Activated CD4-positive, CD25-positive, alpha-beta regulatory T cell treated with anti-CD3 and anti-CD28 coated beads, Interleukin-2, amount 50 U/mL, for 24 hours (primary cell): ENCODE measurements at places on chromosomes 11 and 22.

GRCh38 chr11:33263549-33263948, 6.4 kb downstream of the HIPK3 start:
- no peak for ATAC-seq

GRCh38 chr11:17735818-17736578, 1.4 kb downstream of the KCNC1 start:
- ATAC-seq: no peak

DNA sequence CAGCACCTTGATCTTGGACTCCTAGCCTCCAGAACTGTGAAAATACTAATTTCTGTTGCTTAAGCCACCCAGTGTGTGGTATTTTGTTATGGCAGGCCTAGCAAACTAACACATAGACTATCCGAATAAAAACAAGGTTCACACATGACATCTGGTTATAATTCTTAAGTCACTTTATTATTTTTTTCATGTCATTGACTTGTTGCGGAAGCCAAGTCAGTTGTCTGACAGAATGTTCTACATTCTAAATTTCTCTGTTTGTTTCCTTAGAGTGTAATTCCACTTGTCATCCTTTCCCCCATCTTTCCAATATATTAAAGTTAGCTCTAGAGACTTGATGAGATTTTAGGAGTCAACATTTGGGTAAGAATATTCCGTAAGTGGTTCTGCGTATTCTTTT, 40.6 kb downstream of the RAB30 start:
- no peak for ATAC-seq

DNA sequence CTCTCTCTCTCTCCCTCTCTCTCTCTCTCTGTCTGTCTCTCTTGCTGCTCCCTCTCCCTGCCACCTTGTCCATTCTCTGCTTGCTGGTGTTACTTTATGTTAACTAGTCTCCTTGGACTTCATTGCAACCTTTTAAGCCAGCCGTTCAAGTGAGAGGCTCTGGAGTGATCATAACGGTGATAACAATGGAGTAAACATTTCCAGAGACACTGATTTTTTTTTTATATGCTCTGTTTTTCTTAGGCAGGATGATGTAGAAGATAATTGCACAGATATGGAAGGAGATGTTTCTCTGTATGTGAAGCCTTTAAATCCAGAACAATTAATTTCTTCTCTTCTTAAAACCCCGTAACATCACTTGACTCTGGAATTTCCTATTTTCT, 287.7 kb downstream of the TMEM135 start:
- ATAC-seq: no peak

DNA sequence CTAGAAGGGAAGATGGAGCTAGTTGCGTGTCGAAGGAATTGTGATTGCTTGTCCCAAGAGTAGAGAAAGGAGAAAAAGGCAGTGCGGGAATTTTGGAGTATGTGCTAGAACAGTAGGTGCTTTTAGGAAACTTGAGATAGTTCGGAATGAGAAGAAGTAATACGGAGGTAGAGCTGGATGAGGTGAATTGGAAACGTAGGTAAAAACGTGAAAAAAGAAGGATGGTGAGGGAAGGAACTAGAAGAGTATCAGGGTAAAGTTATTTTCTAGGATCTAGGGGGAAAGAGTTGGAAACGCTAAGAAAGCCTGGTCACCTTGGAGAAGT, 1.4 kb downstream of the CEP57 start:
- no peak for ATAC-seq

DNA sequence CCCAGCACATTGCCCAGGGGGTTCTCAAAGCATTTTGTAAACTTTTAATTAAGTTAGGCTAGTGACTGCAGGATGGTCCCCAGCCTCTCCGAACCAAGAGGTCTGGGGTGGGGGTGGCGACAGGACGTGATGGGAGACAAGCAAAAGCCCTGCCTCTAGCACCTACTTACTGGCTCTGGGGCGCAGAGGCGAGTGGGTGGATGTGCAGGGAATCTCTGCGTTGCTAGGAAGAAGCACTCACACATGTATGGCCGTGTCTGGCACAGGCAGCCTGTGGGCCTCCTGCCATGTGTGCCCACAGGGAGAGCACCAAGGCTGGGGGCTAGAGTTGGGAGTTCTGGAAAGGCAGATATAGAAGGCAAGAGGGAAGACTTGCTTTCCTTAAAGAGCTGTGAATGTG, 6.3 kb downstream of the OPCML start:
- no peak for ATAC-seq

DNA sequence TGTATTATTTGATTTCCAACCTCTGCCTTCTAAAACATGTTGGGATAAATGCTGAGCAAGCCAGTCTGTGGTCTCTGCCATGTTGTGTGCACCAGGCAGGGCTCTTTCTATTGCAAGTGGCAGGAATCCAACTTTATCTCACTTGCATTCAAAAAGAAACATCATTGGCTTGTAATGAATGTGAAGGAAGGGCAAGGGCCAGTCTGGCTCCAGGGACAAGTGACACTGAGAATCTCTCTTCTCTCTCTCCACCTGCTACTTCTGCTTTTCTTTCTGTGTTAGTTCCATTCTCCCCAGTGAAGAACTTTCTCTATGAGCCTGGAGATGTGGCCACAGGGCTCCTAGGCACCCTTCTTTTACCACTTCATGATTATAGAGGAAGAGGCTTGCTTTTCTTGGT, 329.9 kb upstream of the NCAM1 start:
- no peak for ATAC-seq

GRCh38 chr22:46245511-46245910, 4.6 kb downstream of the CDPF1 start:
- ATAC-seq: no peak

GRCh38 chr11:111329306-111330204, 31.2 kb downstream of the POU2AF3 start:
- no peak for ATAC-seq

GRCh38 chr11:74409633-74410032, 11.4 kb upstream of the PGM2L1 start:
- ATAC-seq: no peak

DNA sequence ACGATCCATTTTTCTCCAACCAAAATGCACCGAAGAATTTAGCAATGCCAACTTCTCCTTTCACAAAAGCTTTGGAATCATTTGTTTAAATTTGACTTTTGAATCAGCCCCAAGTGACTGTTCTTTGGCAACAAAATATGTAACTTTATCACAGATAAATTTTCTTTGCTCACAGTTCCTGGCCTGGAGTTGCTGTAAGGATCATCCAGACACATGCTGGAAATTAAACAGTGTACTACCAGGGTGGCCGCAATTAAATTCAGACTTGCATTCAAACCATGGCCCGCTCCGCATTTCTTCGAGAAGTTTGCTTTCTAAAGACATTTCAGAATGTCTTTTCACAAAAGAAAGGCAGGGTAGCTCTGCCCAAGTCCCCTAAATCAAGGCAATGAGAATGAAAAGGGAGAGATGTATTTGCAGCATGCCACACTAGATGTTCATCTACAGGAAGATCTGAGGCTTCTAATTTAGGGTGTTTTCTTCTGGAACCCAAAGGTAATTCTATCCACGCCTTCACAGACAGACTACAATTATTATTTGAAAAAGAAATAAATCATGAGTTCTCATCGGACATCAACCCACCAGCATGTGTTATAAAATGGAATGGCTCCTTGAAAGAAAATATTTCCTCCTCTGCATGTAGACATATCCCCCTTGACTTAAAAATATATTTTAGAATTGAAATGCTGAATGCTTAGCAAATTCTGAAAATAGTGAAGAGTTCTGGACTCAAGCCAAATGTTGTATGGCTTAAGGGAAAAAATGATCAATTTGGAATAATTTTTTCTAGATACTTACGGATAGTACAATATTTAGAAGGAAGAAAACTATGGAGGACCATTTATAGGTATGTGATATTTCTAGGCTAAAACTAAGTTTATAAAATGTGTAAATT, 189.7 kb upstream of the BLID start:
- no peak for ATAC-seq

DNA sequence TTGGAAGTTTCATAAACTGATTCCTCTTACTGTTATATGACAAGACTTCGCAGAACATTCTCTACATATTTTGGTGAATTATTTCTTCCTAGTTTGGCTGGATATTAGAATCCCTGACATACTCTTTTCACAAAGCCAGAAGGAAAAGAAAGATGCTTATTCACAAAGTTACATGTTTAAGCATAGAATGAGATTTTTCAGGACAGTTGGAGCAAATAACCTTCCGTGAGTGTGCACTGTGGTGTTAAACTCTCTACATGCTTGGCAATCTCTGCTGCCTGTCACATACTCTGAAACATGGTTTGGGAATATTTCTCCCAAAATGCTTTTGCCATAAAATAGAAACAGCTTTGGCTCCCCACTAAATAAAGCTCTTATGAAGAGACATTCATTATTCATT, 230.0 kb upstream of the MTNR1B start:
- ATAC-seq: no peak

DNA sequence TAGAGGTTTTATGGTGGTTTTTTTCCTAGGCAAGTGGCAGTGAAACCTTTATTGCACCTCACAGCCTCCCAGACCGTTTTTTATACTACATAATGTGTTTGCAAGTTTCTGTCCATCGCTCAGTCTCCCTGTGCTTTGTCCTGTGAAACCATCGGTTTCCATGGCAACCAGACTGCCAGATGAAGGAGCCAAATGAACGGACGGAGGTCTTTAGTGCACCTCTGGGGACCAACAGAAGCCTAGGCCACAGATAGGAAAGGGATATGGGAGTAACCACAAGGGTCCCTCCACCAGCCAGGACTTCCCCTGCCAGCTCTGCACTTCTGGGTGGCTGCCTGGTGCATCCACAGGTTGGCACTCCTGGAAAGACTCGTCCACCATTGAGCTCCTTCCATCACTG, 165.0 kb downstream of the CHST1 start:
- no peak for ATAC-seq

DNA sequence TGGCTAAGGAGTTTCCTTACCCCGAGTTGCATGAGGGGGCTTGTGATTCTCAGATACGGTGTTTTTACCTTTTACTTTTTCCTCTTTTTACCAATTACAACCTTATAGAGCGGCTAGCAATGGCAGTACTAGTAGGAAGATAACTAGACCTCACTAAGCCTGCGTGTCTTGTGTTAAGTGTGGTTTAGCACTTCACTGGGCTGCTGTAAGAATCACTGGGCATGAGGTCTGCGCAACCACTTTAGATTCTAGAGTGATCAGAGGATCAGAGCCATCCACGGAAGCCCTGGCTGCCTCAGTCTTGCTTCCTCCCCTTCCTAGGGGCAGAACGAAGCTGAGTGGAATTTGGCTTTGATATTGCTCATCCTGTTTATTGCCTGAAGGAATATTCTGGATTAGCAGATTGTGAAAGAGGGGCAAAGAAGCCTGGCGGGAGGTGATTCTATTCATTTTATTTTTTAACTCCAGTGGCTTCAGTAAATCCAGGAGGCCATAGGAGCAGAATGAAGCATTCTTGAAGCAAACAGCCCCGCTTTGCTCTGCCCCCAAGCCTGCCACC, 88.5 kb downstream of the GRAMD1B start:
- ATAC-seq: no peak
